Activated T-cell treated with anti-CD3 and anti-CD28 coated beads, Interleukin-2, amount 50 U/mL, for 4 hours (primary cell): ENCODE measurements at places on chromosomes 5 and 9. TPM values are rescaled to one million over a fixed set of nuclear protein-coding genes. Genes with fewer than 3 reads are reported as not detected.

GRCh38 chr9:1170918-1171317, 120.8 kb downstream of the DMRT2 start:
- DNase-seq = no peak

- DNase-seq = no peak
These were observed 138.5 kb upstream of the S1PR3 start for GRCh38 chr9:88852794-88853193.

GRCh38 chr9:88503845-88504764, 30.9 kb upstream of the NXNL2 start:
- no peak for DNase-seq

GRCh38 chr9:33227008-33227398, 13.0 kb upstream of the SPINK4 start:
- no peak for DNase-seq

- DNase-seq = no peak
These were observed 136.7 kb downstream of the GCNT1 start for GRCh38 chr9:76595645-76596044.

GRCh38 chr5:119745976-119746375, 116.6 kb downstream of the FAM170A start:
- no peak for DNase-seq

DNA sequence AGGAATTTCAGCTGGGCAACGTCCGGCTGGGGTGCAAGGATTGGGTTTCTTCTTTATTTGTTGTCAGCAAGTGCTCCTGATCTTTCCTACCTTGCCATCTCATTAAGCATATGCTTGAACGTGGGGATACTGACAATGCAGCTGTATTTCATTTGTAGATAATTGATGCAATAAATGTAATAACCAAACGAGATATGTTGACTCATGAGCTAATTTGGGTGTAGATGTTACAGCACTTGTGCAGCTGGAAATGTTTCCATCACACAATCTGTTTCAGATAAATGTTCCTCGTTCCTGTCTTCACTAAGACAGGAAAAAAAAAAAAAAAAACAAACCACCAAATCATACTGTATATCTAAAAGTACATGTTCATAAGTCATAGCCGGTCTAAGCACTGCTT, 123.8 kb downstream of the DMRT2 start:
- DNase-seq = no peak

DNA sequence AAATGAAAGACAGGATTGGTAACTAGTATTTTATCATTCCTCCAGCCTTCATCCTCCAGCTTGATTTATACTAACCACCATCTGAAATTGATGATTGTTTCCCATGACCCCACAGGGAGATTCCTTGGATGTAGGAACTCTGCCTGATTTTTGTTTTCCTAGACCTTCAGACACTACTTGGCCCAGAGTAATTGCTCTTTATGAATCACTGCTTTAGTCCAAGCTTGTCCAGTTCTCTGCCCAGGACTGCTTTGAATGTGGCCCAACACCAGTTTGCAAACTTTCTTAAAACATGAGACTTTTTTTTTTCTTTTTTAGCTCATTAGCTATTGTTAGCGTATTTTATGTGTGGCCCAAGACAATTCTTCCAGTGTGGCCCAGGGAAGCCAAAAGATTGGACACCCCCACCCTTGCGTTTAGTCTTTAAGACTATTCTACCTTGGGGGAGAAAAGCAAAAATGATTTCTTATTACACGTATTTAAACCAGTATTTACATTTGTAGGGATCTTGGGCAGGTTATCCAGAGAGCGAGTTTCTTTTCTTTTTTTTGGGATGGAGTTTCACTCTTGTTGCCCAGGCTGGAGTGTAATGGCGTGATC, 18.4 kb downstream of the BASP1 start:
- DNase-seq = no peak

GRCh38 chr5:643351-643801, 31.2 kb downstream of the CEP72 start:
- DNase-seq = no peak

DNA sequence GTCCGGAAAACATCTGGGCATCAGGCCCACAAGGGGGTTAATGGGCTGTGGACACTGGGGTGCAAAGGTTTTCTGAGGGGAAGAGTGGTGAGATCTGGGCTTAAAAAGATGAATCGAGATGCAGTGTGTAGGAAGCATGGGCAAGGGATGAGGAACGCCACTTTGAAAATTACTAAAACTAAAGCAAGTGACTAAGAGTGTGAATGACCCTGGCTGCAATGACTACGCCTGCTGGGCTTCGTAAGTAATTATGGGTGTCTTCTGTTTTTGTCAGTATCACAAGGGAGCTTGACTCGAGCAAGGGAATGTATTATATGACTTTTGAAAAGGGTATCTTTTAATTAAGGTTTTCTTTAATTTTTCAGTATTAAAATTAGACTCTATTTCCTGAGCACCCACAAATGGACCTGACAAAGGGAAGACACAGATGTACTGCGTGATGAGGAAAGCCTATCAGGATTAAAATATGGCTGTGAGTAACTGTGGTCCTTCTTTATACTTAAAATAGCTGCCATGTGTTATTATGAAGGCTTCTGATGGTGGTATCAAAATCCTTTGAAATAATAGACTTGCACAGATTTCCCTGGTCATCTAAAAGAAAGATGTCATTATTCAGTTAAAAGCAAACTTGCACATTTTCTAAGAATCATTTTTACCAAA, 4.2 kb downstream of the CTXN3 start:
- no peak for DNase-seq

DNA sequence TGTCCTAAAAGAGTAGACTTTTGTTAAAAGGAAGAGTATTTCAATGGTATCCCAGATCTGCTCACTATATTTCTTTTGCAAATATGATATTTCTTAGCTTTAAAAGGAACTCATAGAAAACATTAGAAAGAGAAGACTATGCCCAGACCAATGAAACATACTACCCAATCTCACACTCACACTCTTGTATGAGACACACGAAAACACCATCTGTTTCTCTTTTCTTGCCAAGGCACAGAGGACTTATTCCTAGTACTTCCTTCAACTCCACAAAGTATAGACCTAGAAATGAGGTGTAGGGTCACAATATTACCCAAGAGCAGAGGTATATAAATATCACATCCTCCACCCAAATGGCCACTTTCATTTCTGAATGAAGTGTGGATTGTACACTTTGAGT, 292.4 kb upstream of the ACO1 start:
- DNase-seq = no peak

The FOXD1 gene
- total RNA-seq = not detected

The BOD1 gene
- 26.8 TPM for total RNA-seq

The AK8 gene
- total RNA-seq = not detected
